ENCODE measurements at places on chromosomes 7 and 10. TPM values are rescaled to one million over a fixed set of nuclear protein-coding genes. Genes with fewer than 3 reads are reported as not detected.

CDHR3 gene
- polyA plus RNA-seq: 0.57 TPM

- DNase-seq: no peak
Measured at GRCh38 chr10:35690534-35690933, 48.4 kb upstream of the FZD8 start.

DNA sequence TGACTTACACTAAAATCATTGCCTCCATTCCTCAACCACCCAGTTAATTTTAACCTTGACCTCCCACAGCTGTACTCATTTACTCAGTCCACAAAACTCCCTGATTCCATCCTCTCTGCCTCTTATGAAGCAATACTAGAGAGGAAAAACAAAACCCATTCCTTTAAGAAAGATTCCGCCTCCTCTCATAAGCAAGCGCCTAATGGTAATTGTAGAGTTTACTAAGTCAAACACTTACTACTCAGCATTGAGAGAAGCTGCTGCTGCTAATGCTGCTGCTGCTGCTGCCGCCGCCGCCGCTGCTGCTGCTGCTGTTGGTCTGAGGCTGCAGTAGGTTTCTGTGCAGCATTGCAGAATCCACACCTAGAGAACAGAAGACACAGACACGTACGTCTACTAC is 2.1 kb upstream of the ADD3 start:
- DNase-seq: no peak

DNA sequence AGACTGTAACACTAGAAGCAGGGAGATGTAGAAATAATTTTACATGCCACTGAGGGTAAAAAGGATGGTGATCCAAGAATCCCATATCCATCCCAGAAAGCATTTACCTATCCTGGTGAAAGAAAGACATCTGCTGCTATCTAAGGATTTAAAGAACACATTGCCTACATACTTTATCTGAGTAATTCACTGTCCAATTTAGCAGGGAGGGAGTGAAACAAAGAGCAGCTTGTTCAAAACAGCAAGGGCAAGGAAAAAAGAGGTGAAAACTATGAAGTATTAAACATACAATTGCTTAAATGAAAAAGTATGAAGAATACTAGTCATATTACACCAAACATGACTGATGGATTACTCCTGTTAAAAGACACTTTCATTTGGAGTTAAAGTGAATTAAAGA is 206.2 kb downstream of the PPP1R9A start:
- no peak for DNase-seq

- peak; percentile 78 for DNase-seq
Measured at GRCh38 chr10:14560274-14560673, 214.4 kb downstream of the FAM107B start.

- DNase-seq: no peak
Measured at GRCh38 chr10:89959433-89960110, 258.2 kb downstream of the KIF20B start.

DNA sequence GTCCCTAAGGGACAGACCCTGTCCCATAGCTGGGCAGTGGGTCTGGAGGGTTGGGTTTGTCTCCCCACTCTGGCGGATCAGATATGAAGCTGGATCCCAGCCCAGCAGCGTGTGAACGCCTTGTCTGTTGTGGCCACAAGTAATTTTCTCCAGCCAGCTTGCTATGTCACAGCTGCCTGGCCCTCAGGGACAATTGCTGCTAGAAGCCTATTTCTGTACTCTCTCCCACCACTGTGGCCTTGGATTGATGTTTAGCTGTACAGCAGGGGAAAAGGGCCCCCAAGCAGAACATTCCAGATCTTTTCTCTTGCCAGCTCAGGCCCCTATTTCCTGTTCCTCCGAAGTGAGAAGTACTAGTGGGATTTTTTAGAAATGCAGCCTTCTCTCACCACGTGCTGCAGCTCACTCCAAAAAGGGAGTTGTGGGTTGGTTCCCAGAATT is 53.5 kb upstream of the WAC start:
- DNase-seq: no peak

All from endothelial cell of umbilical vein (primary cell).